M059J (cell line): ENCODE measurements at places on chromosomes 13 and 19. TPM values are rescaled to one million over a fixed set of nuclear protein-coding genes. Genes with fewer than 3 reads are reported as not detected.

ZNF729 gene
- not detected in 2 replicates for total RNA-seq

GRCh38 chr19:57106722-57107235, 13.0 kb upstream of the USP29 start:
- DNase-seq = no peak

DNA sequence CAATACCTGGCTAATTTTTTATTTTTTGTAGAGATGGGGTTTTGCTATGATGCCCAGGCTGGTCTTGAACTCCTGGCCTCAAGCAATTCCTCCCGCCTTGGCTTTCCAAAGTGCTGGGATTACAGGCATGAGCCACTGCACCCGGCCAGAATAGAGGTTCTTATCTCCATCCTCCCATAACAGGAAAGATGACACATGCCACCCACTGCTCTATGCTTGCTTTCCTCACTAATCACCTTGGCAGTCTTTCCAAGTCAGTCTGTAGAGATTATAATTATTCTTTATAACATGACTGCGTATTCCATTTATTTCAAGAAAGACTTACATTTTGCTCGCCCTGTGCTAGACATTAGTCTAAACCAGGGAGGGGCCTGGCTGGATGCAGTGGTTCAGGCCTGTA, 6.7 kb downstream of the VAV1 start:
- peak; percentile 33 for DNase-seq

- no peak for DNase-seq
These were observed 379.7 kb downstream of the GPC5 start for GRCh38 chr13:91778123-91778522.

DNA sequence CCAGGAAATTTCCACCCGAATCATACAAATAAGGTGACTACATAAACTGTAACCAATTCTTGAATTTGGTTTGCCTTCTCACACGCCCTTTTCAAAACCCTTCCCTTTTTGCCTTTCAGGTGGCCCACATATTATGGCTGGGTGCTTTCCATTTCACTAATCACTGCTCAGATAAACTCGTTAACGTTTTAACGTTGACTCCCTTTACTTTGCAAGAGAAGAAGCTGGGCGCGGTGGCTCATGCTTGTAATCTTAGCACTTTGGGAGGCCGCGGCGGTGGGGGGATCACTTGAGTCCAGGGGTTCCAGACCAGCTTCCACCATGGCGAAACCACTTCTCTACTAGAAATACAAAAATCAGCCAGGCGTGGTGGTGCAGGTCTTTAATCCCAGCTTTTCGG, 19.8 kb upstream of the ZNF91 start:
- DNase-seq = no peak

DNA sequence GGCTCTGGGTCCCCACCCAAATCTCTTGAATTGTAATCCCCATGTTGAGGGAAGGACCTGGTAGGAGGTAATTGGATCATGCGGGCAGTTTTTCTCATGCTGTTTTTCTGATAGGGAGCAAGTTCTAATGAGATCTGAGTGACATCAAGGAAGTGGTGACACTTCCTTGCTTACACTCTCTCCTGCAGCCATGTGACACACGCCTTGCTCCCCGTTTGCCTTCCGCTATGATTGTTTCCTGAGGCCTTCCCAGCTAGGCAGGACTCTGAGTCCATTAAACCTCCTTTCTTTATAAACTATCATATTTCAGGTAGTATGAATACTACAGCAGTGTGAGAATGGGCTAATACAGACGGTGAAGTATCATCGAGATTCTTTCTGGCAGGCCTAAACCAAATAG, 1040.4 kb upstream of the MIR17HG start:
- DNase-seq = no peak
